ENCODE measurements at places on chromosomes 7 and 10. TPM values are rescaled to one million over a fixed set of nuclear protein-coding genes. Genes with fewer than 3 reads are reported as not detected.

Gene NXPH1
- not detected for total RNA-seq

Gene RBM33
- 69.1 TPM for total RNA-seq

Gene ASZ1
- total RNA-seq: not detected

Gene PRKAG2
- total RNA-seq: 47.1 TPM

Gene TUBAL3
- 0.57 TPM for total RNA-seq

Gene BLNK
- total RNA-seq: 12.6 TPM

Gene SLC39A12
- total RNA-seq: not detected

Gene SMKR1
- total RNA-seq: not detected

Gene PRPS1L1
- not detected for total RNA-seq

Gene HMX2
- total RNA-seq: not detected

Gene CHST3
- 22.0 TPM for total RNA-seq

Gene KCNH2
- total RNA-seq: not detected

Gene AKR1B15
- not detected for total RNA-seq

Gene ADGRA1
- not detected for total RNA-seq

Gene PROSER2
- 8.1 TPM for total RNA-seq

Gene SPAG6
- not detected for total RNA-seq

Gene C7orf33
- not detected for total RNA-seq

Gene SYT15
- 1.2 TPM for total RNA-seq

Gene LRIT1
- not detected for total RNA-seq

Gene TMEM196
- total RNA-seq: not detected

Gene SAP25
- not detected for total RNA-seq

Gene FFAR4
- total RNA-seq: 5.8 TPM

Gene GPR15LG
- not detected for total RNA-seq

Gene PRKCQ
- 0.19 TPM for total RNA-seq

Gene RRP12
- 14.9 TPM for total RNA-seq

All from subcutaneous adipose tissue (tissue), 4 donors.